Psoas muscle (tissue), 8 donors: ENCODE measurements at places on chromosomes 3 and 15. TPM values are rescaled to one million over a fixed set of nuclear protein-coding genes. Genes with fewer than 3 reads are reported as not detected.

GRCh38 chr3:197505796-197506548 is 49.8 kb downstream of the BDH1 start:
- no peak for DNase-seq

STRA6 gene
- total RNA-seq = not detected

GPR176 gene
- total RNA-seq = 0.83 TPM

DNA sequence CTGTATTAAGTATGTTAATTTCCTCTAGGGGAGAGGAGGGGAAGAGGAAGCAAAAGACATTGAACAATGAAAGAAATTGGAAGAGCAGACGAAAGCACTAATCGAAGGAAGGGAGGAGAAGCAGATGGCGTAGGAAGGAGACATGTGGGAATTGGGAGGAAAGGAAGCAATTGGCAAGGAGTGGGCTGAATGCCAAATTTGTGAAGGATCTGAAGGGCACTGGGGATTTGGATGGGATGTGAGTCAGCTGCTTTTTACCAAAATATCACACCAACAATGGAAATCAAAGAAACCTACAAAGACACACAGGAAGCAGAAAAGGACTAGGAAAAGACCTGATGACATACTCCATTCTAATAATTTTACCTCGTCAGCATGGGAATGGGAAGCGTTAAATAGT is 1029.8 kb downstream of the ROBO1 start:
- no peak for DNase-seq

- DNase-seq = no peak
Observed at GRCh38 chr3:106172780-106173179, 304.0 kb upstream of the CBLB start.

- peak; percentile 87 for DNase-seq
Observed at GRCh38 chr15:63172851-63173451, 15.7 kb upstream of the RPS27L start.

DNA sequence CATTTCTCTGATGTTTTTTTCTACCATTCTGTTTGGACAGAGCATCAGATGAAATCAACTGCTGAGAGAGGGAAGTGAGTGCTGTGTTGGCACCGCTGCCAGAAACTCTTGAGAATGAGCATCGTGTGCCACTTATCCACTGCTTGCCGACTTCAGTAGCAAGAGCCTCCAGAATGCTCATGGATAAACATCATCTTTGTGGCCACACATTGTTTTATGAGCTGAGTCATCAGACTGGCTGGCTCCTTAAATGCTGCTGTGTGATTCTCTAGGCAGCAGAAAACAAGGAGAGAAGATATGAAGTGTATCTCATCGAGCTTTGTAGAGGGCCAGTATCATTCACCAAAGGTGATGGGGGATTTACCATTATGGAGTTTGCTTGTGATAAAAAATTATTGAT is 3.4 kb upstream of the DOCK3 start:
- no peak for DNase-seq

DNA sequence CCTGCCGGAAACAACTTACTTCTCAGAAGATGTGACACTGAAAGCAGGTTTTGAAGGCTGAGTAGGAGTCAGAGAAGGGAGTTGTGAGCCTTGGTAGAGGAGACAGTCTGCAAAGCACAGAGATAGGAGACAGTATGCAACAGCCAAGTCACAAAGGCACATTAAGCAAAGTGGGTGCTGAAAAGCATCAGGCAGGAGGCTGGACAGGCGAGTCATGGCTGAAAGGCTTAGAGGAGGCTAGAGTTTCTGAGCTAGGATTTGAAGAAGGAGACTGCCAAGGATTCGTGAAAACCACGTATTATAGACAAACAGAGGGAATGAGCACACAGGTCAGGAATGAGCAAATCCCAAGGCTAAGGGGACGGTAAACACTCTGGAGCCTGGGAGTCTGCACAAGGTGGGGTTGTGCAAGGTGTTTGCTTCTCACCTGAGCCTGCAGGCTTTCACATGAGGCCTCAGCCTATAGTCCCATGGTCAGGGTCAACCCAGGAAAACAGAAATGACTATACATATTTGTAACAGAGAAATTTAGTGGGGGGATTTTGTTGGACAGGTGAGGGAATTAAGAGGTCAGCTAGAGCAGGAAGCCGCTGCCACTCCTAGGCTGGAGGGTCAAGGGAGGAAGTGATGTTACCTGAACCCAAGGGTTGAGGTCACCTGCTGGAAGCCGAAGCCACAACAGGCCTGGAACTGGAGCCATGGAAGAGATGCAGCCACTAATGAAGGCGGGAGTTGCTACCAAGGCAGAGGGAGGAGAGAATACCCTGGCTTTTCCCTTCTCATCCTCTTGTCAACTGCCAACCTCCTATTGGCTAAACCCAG is 23.1 kb upstream of the TRIM71 start:
- DNase-seq = no peak
